ENCODE measurements at places on chromosomes 5 and 9.

DNA sequence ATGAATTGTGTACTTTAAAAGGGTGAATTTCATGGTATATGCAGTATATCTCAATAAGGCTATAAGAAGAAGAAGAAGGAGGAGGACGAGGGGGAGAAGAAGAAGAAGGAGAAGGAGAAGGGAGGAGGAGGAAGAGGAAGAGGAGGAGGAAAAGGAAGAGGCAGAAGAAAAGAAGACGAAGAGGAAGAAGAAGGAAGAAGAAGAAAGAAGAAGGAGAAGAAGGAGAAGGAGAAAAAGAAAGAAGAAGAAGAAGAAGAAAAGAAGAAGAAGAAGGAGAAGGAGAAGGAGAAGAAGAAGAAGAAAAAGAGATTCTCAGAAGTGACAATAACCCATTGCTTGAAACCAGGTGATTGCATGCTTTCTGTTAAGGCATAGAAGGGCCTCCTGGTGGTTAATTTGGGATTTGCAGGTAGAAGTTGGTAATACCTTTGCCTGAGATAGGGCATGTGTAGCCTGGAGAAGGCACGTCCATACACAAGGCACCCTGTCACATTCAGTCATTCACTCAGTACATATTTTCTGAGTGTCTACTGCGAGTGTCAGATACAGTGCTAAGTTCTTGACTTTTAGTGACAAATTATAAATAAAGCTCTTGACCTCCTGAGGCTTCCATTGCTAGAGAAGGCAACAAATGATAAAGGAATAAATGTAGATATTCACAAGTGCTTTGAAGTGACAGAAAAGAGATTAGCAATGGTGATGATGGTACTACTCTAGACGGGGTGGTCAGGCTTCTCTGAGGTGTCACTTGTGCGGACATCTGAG lies 231.3 kb downstream of the NPR3 start:
- no peak for DNase-seq

GRCh38 chr5:135429301-135430134 lies 17.6 kb downstream of the DCANP1 start:
- no peak for DNase-seq

GRCh38 chr5:88741964-88742363 lies 141.0 kb downstream of the MEF2C start:
- no peak for DNase-seq

GRCh38 chr9:76859860-76860259 lies 46.1 kb downstream of the PRUNE2 start:
- no peak for DNase-seq

DNA sequence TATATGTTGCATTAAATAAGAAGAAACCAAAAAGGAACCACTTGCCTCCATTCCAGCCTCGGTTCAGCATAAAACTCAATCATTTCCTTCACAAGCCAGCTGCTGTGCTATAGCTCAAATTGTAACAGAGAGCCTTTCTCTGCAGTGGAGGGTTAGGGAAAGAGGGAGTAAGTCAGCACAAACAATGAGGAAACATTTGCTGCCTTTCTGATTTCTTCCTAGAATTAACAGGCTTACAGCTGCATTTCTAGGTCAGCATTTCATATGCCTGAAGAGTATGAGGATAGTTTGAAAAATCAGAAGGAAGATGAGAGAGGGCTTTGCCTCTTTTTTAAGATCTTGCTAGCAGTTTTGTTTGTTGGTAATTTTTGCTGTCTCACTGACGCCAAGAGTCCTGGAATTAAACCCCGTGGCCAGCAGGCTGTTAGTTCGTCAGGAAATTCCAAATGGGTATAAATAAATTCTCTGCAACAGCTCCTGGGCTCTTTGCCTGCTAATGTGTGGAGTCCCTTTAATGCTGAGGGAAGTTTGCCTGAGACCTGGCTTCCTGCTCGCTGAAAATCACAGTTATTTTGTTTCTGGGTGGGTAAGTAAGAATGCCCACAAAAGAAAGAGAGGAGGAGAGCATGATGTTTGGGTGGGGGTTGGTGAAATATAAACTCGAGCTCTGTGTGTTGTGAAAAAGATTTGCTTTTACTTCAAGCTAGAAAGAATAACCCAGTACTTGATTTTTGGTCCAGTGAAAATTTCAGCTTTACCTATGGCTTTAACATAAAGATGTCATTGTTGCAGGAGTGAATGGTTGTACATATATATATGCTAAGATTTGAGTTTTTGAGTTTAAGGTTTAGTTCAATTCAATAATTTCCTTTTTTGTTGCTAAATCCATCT lies 148.1 kb upstream of the DMRT1 start:
- DNase-seq = no peak

GRCh38 chr5:174191076-174191475 lies 145.6 kb downstream of the NSG2 start:
- DNase-seq = no peak

DNA sequence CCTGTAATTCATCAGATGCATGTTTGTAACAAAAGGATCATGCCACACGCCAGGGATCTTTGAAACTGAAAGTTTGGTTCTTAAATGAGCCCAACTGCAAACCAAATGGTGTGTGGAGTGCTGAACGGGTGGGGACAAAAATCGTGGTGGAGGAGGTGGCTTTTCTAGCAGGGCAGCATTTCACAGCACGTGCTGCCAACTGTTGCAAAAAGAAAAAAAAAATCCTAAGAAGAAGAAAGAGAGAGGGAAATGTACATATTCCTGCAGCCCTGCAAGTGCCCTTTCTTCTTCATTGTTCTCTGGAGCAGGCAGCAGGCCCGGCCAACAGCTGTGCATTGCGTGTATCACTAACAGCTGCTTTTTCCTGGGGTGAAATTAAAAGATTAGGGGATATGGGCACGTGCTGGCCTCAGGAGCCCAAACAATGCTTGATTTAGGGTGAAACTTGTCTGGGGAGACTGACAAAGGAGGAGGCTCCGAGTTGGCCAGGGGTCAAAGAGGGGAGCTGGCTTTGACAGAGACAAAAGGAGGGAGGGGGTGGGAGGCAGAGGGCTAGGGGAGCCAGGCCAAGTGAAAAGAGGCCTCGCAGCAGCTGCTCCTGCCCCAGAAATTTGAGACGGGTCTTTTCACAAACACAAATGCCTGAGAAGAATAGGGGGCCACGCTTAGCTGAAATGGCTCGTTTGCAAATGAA lies 73.0 kb downstream of the GADD45G start:
- DNase-seq = no peak
